BE2C (cell line): ENCODE measurements at places on chromosomes 5 and 9.

DNA sequence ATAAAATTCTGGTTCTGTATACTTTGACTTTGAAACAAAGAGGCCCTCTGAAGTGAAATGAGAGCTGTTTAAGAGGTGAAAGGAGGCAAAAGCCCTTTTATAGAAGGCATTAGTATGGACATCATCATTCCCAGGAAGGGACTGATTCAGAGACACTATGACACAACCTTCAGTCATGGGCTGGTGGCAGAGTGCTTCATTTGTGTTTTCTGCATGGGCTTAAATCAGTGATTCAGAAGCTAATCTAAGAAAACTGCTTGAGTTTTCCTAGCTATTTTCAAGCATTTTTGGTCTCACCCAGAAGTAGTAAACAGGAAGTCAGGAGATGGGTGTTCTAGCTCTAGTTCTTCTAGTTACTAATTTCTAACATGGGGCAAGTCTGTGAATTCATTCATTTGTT lies 288.9 kb downstream of the TRPM3 start:
- no peak for DNase-seq

DNA sequence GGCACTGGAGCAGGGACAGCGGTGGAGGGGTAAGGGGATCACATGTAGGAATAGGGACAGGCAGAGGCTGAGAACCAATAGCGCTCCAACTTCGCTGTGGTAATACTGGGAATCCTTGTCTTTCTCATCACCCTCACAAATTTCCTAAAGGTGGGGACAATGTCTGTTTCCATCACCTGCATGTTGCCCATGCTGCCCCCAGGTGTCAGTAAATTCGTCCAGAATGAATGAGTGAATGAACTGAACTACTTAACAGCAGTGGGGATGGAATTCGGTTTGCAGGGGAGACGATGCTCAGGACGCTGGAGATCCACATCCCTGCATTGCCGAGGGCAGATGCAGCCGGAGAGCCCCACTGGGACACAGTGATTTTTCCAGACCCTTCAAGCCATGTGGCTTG lies 129.9 kb downstream of the PDZD2 start:
- no peak for DNase-seq

DNA sequence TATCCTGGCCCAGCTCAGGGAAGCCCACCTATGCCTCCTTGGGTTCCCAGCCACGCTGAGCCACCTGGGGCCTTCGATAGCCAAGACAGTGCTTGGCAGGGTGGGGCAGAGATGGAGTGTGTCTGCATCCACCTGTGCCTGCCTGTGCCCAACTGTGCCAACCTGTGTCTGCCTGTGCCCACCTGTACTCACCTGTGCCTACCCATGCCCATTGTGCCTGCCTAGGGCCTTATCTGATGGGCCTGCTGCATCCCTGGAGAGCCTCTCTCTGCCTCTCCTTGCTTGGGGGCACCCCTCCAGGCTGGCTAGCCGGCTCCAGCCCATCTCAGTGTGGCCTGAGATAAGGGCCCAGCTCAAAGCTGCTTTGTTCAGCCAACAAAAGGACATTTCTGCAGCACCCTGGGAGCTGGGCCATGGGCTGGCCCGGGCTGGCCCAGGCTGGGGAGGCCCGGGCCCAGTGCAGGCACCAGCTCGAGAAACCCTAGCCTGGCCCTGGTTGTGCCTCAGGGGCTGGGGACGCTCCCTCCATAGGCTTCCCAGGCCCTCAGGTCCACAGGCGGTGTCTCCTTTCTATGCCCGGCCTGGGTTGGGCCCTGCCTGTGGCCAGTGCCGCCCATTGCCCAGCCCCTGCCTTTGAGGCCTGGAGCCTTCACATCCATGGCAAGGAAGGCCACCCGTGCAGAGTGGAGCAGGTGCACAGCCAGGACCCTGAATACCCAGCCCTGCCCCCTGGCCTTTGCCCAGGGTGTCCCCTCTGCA lies 37.3 kb upstream of the NOTCH1 start:
- no peak for DNase-seq

DNA sequence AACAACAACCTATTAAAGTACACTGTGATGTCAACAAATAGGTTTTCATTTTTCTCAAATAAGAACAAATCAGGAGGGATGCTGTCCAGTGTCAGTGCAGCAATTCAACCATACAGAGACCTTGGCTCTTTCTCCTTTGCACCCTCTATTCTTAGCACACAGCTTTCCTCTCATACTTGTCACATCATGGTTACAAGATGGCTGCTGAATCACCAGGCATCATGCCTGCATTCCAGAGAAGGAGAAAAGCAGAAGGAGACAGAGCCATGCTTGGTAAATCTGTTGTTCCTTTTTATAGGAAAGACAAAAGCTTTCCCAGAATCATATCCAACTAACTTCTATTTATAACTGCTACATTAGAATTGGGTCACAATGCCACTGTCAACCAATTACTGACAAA lies 124.7 kb upstream of the VLDLR start:
- no peak for DNase-seq

DNA sequence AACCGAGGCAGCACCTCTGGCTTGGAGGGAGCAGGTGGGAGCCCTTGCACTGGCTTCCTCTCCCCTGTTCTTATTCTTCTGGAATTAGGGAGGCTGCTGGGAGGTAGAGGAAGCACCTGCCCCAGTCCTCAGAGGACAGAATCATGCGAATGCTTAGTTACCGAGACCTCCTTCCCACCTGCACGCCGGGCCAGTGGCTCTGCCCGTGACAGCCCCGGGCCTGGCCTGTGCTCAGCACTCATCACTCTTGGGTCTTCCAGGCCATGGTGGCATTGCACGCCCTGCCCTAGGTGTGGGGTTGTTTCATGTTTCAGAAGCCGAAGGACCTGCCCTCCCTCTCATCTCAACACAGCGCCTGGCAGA lies 45.3 kb upstream of the NKD2 start:
- DNase-seq = no peak

DNA sequence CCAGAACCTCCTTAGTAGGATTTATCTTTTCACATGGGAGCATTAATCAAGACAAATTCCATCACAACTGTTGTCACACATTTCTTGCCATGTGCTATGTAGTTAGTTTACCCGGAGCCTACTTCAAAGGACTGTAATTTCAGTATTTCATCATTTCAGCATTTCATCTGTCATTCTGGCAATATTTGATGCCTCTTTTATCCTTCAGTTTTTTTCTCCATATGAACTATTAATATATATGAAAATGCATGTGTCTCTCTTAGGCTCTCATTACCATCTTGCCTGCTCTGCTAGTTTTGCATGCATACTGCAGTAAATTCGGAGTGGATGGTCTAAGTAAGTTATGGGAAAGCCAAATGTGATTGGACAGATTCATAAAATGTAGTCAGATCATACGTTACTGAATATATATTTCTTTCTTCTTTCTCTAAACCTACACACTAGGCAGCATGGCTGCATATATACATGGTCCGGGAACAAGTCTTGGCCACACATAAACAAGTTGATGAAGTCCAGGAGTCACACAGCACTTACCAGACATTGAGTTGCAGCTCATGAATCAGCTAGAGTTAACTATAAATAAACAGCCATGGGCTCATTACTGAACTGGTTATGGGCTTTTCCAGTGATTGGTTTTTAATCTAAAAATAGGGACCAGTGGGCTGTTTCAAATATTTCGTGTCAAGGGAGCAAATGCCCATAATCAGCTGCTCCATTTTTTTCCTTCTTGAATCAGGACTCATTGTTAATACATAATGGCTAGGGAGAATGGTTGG lies 46.6 kb downstream of the SPATA31D1 start:
- DNase-seq = no peak

- DNase-seq = no peak
Measured at GRCh38 chr9:109166171-109166770, 778 bp downstream of the FRRS1L start.

GRCh38 chr9:129995409-129996160 lies 47.4 kb downstream of the FNBP1 start:
- no peak for DNase-seq

GRCh38 chr5:135153259-135153658 lies 119.2 kb upstream of the PITX1 start:
- no peak for DNase-seq

GRCh38 chr9:105439428-105439827 lies 8.4 kb upstream of the FSD1L start:
- no peak for DNase-seq

DNA sequence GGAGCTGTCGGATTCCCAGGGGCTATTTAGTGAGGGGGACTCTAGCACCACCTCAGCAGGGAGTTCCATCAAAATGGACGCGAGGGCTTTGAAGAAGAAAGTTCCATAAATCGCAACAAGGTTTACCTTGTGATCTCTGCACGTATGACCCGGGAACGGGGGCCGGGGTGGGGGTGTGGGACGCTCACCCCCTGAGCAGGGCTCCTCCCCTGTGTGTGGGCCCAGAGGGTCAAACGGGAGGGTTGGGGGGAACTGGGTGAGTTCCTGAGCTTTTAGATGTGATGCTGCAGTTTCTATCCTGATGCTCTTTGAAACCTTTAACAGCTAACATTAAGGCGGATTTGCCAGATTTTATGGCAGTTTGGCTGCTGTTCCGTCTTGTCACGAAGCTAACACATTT lies 18.9 kb upstream of the LRRC14B start:
- DNase-seq = no peak

GRCh38 chr5:164303646-164304215 lies 798.3 kb downstream of the MAT2B start:
- no peak for DNase-seq

DNA sequence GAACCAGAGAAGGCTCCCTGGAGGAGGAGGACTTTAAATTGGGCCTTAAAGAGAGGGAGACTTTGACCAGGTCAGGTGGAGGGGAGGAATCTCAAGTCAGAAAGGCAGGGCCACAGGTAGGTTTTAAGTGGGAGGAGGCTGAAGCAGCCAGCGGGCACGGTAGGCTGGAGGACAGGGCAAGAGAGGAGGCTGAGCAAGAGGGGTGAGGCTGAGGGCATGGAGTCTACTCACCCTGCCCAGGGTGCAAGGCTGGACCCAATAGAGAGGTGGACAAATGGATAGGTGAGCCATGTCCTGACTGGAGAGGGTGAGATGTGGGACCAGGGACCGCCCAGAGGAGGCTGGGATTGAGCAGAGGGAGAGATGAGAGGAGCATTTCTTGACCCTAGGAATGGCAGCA lies 25.6 kb upstream of the TRIM14 start:
- no peak for DNase-seq

DNA sequence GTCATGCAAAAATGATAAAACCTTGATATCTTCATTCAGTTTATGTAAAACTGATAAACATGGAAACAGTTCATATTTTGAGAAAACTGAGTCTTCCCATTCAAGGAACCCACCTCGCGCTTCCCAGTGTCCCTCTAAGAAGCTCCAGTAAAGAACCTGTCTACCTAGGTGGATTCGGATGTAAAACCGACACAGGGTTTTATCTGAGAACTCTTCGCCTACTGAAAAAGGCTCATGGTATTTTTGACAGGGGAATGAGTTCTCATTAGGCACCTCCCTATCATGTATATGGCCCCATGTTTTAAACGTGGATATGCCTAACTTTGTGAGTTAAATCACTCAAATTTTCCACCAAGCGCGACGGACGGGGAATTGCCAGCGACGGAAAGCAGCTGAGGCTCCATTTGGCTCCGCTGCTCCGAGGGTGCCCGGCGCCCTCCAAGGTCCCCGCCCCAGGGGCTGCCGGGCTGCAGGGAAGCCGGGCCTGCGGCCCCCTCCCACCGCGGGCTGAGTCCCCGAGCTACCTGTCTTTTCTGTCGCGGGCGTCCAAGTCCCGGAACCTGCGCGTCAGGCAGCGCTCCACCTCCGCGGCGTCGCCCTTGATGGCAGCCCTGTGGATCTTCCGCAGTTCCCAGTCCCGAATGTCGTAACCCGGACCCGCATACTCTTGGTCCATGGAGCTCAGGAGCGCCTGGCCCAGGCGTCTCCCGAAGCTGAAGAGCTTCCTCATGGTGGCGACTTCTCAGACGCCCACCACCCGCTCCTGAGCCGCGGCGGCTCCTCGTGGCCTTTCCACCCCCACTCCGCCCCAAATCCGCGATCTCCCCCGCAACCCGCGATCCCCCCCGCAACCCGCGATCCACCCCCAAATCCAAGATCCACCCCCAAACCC lies 594 bp downstream of the ANKRD18A start:
- no peak for DNase-seq

DNA sequence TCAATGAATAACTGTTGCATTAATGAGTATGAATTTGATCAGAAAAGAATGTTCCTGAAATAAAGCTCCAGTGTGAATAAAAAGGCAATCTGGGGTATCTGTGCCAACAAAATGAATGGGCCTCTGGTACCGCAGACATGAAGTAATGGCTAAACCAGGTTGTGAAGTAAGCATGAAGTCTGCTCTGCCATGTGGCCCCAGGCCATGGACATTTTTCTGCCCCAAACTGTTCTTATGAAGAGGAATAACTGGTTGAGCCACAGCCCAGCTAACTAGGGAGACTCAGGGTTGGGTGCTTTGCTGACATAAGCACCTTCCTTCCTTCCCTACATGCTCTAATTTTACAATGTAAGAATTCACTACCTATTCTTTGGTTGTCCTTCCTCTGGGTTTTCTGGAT lies 147.4 kb upstream of the LRRTM2 start:
- no peak for DNase-seq

- DNase-seq = no peak
Measured at GRCh38 chr9:18327121-18327520, 146.8 kb upstream of the ADAMTSL1 start.

- no peak for DNase-seq
Measured at GRCh38 chr5:151740958-151741373, 17.5 kb downstream of the ATOX1 start.

- no peak for DNase-seq
Measured at GRCh38 chr9:72577212-72577753, 55.9 kb downstream of the TMC1 start.

DNA sequence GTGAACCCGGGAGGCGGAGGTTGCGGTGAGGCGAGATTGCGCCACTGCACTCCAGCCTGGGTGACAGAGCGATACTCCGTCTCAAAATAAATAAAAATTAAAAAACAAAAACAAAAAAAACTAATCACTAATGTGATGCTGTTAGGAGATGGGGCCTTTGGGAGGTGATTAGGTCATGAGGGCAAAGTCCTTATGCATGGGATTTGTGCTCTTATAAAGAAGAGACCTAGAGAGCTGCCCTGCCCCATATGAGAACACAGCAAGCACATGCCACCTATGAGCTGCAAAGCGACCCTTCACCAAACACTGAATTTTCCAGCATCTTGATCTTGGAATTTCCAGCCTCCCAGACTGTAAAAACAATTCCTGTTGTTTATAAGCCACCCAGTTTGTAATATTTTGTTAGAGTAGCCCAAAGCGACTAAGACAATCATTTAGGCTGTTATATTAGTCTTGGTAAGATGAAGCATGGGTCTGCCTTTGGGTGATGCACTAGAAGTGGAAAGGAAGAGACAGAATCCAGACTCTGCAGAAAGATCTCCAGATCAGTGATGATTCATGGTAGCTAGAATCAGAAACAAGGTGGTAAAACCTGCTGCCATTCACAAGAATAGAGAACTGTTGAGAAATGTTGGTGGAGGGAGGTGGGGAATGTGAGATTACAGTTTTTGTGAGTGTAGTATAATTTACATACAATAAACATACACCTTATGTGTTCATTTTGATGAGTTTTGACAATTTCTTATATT lies 26.2 kb downstream of the GPR21 start:
- no peak for DNase-seq

- DNase-seq = no peak
Measured at GRCh38 chr5:180720486-180720885, 19.4 kb downstream of the OR2Y1 start.
